CD4-positive, alpha-beta T cell treated with Interferon alpha-2 for 1 hour (primary cell): ENCODE measurements at places on chromosomes 12 and 14.

DNA sequence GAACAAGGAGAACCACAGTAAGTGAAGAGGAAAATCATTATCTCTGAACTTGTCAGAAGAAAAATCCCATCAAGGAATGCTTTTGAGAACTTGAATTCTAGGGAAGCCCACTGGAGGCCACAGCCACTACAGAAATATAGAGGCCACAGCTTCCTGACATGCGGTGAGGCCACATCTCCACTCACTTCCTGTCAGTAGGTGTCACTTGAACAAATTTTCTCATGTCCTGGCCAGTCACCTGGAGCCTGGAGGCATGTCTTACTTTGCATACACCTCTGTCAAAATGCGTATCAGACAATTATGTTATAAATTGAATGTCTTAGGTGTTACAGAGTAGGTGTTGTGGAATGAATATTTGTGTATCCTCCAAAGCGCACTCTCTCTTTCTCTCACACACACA is 370.3 kb downstream of the DAD1 start:
- no peak for DNase-seq

- no peak for DNase-seq
These were observed 12.1 kb upstream of the PRR4 start for GRCh38 chr12:10861366-10861765.

- peak; percentile 74 for DNase-seq
These were observed 5.0 kb upstream of the BAZ2A start for GRCh38 chr12:56634837-56635791.

GRCh38 chr12:112599871-112600270 is 181.1 kb downstream of the PTPN11 start:
- DNase-seq, result peak; percentile 1

- DNase-seq, result no peak
These were observed 550 bp upstream of the RESF1 start for GRCh38 chr12:31958569-31959160.

DNA sequence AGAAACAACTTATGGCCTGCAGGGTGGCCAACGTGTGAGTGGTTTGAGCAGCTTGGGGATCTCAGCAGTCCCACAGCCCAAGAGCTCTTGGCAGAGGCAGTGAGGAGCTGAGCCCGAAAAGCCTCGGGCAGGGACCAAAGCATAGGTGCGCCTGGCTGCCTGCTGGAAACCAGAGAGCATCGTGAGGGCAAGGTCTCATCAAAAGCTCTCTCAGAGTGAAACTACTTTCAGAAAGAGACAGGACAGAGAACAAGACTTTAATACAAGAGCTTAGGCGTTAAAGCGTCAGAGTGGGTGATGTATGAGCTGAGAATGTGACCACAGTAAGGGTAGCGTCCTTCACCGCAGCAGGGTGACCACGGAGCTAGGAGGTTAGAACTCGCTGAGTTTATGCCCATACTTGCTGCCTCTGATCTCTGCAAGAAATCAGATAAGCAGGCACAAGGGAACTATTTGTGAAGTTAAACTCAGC is 30.8 kb downstream of the LGMN start:
- DNase-seq, result no peak

DNA sequence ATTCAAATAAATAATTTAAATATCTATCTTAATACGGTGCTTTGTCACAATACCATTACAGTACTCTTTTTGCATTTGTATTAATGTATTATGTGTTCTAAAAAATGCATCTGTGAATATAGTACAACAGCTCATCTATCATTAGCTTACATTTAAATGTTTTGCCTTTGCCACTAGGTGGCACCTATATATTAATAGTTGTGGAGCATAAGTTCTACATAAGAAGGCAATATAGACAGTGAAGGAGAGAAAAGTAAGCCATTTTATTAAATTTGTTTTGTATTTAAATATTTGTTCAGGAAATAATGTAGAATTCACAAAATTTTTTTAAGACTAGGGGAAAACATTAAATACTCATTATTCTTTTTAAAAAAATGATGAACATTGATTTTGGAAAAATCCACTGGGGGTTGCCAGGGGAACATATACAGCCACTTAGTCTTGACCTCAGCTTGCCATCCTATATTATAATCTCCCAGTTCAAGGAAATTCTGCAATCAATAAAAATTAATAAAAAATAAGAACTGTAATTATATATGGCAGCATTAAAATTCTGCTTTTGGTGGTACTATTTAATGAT is 9.8 kb downstream of the CCER1 start:
- DNase-seq, result peak; percentile 26

- DNase-seq, result no peak
These were observed 31.1 kb downstream of the AK7 start for GRCh38 chr14:96422992-96423391.

DNA sequence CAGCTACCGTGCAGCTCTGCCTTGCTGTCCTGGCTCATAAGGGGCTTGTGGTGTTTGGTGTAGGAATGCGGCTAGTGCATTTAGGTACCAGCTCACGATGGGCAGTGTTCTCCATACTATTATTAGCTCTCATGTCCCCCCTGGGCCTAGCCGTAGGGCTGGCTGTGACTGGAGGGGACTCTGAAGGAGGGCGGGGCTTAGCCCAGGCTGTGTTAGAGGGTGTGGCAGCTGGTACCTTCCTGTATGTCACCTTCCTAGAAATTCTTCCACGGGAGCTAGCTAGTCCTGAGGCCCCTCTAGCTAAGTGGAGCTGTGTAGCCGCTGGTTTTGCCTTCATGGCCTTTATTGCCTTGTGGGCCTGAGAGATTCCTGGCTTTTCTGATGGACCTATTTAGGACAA is 2.1 kb downstream of the SLC39A2 start:
- DNase-seq, result no peak

DNA sequence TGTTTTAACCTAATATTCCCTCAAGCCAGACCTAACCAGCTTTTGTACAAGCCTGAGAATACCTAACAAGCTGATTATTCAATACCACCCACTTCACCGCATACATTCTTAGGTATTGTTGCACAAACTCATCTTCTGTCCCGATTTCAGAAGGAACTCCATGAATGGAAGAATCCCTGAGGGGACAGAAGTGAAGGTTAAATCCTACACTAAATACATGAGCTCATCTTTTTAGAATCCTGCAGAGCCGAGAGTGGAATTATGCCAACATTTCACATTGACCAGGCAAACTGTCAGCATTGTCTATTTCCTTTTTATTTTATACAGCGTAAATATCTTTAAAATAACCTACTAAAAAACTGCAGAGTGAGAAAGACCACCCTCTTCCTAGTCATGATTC is 140.7 kb upstream of the PRICKLE1 start:
- DNase-seq, result no peak

GRCh38 chr14:100818221-100818699 is 7.7 kb upstream of the MEG3 start:
- no peak for DNase-seq

GRCh38 chr12:47636908-47637780 is 68.7 kb downstream of the RPAP3 start:
- DNase-seq, result peak; percentile 8

- DNase-seq, result peak; percentile 25
These were observed 15.8 kb upstream of the CPNE8 start for GRCh38 chr12:38921025-38921677.

- DNase-seq, result no peak
These were observed 12.2 kb upstream of the DHRS2 start for GRCh38 chr14:23623962-23624361.

GRCh38 chr14:105989566-105990302 is 463.4 kb downstream of the TMEM121 start:
- DNase-seq, result no peak

GRCh38 chr12:113049976-113050742 is 6.4 kb upstream of the DTX1 start:
- no peak for DNase-seq

DNA sequence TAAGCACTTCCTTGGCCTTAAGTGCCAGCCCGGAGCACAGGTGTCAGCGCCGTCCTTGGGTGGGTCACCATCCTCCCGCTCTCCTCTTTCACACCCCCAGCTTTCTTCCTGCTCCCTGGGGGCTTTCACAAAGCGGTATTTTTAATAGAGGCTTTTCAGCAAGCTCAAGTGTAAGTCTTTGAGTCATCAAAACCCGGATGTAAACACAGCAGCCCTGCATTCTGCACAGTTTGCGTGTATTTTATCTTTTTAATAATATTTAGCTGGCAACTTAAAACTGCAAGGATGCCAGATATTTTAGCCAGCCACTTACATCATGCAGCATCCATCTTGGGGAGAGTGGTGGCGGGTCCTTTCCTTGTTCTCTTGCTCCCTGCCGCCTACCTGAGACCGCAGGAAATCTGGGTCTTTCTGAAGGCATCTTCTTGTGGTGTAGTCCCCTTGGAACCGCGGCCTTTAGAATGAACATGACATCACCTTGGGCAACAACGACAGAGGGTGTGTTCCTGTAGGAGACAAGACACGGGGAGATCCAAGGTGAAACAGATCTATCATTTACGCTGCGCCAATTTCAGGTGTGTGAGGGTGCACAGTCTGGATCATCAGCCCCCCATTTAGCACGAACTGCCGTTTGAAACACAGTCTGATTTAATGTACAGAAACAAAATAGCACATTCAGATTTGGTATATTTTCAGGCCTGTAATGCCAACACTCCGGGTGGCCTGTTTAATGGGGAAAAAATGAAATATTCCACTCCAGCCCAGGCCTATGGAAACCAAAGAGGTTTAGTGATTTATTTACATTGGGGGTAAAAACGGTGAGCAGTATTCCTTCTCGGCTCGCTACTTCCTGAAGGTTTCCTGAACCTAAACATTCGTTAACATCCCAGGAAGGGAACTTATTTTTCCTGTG is 12.5 kb upstream of the IRF2BPL start:
- no peak for DNase-seq

GRCh38 chr12:125136702-125137101 is 71.5 kb downstream of the AACS start:
- DNase-seq, result no peak

- no peak for DNase-seq
These were observed 12.5 kb downstream of the NAA25 start for GRCh38 chr12:112096070-112096469.

GRCh38 chr12:111201036-111201435 is 167.9 kb downstream of the PHETA1 start:
- no peak for DNase-seq
